Caco-2 (cell line): ENCODE measurements at places on chromosomes 5 and 9.

DNA sequence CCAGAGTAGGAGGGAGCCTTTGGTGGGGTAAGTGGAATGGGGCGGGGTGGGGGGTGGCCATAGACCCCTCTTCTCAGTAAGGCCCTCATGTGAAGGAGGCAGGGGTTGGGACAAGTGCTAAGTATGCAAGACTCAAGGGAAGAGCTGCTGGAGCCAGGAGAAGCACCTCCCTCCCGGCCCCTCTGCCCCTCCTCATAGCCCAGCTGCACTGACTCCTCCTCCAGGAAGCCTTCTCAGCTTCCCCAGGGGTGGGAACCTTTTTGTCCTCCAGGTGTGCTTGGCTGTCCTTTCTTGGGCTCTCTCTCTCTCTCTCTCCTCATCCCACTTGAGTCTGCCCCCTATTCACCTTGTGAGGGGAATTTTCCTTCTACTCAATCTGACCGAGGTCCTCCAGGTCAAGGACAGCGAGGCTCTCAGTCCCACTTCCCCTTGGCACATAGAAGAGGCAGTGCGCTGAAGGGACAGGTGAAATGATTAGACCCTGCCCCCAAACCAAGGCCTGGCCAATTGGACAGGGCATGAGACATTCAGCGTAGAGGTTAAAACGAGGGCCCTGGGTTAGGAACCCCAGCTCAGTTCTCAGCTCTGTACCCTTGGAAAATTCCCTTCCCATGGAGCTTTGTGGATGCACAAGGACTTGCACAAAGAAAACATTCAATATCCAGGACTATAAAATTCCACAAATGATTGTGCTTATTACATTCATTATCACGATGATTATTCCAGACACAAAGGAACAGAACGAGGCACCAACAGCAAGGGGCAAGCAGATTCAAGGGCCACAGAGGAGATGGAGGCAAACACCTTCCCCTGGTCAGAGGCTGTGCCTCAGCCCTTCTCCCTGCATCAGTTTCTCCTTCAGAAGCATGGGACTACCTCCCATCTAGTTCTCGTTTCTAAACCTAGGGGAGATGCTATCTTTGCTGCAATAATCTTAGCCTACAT lies 45.6 kb upstream of the IL17B start:
- no peak for DNase-seq

GRCh38 chr9:21802418-21803000 lies at the start of gene MTAP:
MTAP (plus strand) TSS chr9:21802636; CDS start chr9:21802749, 113 bp downstream.
- peak; percentile 94 for DNase-seq

DNA sequence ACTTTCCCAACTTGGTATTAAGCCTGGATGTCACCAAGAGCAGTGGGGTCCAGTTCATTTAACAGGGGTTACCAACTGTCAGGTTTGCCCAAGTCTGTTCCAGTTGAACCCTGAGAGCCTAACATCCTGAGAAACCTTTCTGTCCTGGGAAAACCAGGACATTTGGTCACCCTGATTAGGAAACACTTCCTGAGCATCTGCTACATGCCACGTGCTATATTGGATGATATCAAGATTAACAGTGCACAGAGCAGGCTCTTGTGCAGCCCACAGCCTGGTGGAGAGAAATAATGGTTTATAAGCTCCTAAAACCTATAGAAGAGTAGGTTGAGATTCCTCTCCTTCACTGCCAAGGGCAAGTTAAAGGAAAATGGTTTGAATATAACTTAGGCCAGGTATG lies 102.9 kb upstream of the RAD23B start:
- no peak for DNase-seq

GRCh38 chr5:67014957-67015400 lies 181.6 kb downstream of the CD180 start:
- DNase-seq = no peak

DNA sequence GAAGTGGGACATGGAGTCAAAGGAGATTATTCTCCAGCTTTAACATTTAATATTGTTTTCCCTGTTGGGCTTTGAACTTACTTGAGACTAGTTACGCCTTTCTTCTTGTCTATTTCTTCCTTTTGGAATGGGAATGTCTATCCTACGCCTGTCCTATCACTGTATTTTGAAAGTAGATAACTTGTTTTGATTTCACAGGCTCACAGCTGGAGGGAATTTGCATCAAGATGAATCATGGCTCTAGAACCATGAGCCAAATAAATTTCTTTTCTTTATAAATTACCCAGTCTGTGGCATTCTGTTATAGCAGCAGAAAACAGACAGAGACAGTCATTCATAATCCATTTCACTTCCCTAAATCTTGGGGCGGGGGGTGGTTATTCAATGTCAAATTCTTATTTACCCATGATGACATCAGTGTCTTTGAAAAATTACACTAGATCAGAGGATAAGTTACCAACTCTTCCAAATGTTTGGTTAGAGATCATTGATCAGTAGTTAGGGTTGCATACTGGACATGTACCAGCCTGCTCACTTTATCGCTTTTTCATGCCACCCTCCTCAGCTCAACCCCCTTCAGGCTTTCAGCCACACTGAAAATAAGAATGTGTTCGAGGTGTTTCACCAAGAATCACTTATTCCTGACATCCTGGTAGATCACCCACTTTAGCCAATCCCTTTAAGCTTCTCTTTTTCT lies 419.6 kb upstream of the PIK3R1 start:
- no peak for DNase-seq

DNA sequence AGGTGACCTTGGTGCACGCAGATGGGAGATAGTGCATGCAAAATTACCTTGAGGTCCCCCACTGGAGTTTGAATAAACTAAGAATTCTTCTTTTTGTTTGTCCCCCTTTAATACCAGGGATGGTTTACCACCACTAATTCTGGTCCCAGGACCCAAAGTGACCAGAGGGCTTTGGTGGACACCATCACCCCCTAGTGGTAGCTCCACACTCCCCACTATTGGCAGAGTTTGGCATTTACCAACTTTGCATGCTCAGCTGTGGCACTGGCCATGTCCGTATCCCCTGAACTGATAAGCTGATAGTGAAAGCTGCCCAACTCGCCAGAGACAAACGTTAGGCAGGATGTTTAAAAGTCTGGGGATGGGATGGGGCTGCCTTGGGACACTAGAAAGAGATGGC lies 3.3 kb downstream of the ASTN2 start:
- no peak for DNase-seq

DNA sequence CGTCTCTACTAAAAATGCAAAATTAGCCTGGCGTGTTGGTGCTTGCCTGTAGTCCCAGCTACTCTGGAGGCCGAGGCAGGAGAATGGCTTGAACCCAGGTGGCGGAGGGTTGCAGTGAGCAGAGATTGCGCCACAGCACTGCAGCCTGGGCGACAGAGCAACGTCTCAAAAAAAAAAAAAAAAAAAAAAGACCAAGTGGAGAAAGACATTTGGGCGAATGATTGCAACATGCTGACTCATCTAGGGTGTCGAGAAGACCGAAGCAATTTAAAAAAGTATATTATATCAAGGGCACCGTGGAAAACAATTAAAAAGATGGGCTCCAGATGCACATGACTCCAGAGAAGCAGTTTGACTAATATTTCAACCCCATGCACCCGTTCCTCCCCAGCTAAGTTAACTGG lies 9.2 kb downstream of the KLF4 start:
- DNase-seq = no peak

DNA sequence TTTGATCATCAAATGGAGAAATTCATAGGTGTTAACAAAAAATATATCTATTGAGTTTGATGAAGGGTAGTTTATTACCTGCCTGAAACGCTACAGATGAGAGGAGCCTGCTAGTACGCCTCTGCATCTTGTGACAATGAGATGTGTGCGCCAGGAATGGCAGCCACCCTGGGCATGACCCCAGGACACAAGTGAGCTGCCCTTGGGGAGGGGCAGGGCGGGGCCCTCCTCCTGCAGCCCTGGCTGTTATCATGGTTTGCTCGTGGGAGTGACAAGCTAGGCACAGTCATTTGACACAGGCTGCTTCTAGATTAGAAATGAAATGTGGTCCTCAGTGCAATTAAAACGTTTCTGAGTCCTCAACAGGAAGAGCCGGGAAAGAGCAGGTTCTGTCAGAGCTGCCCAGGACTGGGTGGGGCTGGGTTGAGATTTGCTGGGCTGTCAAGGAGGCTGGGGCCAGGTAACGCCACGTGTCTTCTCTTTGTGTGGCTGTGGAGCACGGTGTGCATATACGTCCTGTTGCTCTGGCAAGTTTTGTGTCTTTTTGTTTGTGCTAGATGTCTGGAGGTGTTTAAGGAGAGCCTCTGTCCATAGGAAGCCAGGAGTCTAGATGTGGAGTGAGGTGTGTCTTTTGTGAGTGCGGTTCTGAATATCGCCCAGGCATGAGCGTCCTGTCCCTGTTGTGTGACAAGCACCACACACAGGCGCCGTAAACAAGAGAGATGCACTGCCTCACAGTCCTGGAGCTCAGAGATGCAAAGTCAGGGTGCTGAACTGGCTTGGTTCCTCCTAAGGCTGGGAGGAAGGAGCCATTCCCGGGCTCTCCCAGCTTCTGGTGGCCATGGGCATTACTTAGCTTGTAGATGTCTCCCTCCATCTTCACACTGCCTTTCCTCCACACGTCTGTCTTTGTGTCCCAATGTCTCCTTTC lies 129.0 kb upstream of the IRX4 start:
- DNase-seq = no peak

- no peak for DNase-seq
Observed at GRCh38 chr5:128613766-128614165, 75.7 kb upstream of the FBN2 start.

GRCh38 chr5:37695647-37696046 lies 144.2 kb downstream of the GDNF start:
- DNase-seq = no peak
